ENCODE measurements at places on chromosomes 3 and 15.

DNA sequence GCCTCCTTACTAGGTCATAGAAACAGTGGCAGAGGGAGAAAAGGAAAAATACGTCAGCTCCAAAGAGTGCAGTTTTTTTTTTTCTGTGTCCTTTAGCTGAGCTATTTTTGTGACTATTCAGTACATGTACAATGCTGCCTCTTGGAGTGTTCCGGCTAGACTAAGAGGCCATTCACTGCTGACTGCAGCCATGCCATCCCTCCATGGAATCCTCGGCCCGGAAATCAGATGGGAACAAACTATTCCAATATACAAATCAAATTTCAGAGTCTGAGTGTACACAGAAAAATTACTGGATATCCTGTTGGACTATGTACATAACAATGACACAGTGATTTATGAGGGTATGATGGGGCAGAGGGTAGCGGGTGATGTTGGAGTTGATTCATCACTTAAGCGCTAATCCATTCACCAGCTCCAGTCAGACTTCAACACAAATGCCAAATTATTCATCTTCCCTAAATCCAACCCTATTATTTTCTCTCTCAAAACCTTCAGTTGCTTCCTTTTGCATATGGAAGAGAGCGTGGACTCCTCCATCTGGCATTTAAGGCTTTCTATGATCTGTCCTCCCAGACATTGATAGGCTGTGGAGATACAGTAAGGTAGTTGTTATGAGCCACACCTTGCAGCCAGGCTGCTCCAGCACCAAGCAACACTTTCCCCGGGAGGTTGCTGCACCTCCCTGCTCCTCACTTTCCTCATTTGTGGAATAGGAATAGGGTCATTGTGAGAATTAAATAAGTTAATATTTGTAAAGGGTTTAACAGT, 109.1 kb downstream of the LPP start:
- no peak for DNase-seq

DNA sequence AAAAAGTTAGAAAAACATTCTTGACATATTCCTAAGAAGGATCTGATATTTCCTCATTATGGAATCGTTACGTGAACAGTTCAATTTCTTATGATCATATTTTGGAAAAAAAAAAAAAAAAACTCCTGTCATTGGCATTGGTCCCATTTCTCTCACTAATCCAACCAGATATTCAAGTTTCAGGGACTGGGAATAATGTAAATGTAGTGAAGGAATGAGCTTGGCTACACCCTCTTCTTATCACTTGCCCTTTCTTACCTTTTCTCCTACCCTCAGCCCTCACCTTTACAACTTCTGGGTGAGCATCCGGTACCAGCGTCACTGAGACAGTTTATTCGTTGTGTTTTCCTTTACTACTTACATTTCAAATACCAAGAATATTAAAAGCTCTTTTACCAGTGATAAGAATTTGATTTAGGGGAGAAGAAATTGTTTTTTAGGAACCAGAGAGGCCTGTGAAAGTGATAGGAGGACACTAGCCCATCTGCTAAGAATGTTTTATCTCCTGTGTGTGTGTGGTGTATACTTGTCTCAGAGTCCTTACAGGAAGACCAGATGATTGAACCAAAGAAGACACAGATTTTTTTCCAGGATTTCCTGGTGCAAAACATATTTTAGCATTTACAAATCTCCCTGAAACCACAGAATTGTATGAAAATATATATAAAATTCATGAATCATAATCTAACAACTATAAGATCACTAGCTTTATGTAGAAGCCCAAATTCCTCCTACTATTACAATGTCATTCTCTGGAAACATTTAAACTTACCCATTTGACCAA, 946.7 kb downstream of the ZPLD1 start:
- DNase-seq = no peak

- no peak for DNase-seq
Observed at GRCh38 chr3:134348524-134348923, 25.7 kb downstream of the AMOTL2 start.

GRCh38 chr15:82688691-82689090, 21.0 kb downstream of the AP3B2 start:
- DNase-seq = no peak

GRCh38 chr15:83094583-83094982, 12.9 kb upstream of the TM6SF1 start:
- DNase-seq = no peak

DNA sequence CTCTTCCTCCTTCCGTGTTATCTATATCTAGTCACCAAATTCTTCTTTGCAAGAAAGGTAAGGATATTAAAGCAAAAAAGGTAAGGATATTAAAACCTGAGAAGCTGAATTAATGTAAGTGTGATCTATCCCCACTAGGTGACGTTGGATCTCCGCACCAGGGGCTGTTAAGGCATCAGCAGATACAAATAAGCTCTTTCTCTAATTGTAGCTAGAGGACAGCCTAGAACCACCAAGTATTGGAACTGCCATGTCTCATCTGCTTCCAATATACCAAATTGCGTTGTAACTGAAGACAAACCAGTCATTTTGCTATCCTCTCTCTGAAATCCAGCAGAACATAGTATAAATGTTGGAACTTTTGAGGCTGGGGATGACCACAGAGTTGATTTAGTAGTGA, 471.2 kb upstream of the TGFBR2 start:
- DNase-seq = no peak

- no peak for DNase-seq
Observed at GRCh38 chr3:54970895-54971294, 43.0 kb upstream of the LRTM1 start.

GRCh38 chr3:109743981-109744380, 406.6 kb upstream of the DPPA4 start:
- DNase-seq = no peak

- no peak for DNase-seq
Observed at GRCh38 chr3:97954228-97954827, 17.9 kb downstream of the RIOX2 start.

DNA sequence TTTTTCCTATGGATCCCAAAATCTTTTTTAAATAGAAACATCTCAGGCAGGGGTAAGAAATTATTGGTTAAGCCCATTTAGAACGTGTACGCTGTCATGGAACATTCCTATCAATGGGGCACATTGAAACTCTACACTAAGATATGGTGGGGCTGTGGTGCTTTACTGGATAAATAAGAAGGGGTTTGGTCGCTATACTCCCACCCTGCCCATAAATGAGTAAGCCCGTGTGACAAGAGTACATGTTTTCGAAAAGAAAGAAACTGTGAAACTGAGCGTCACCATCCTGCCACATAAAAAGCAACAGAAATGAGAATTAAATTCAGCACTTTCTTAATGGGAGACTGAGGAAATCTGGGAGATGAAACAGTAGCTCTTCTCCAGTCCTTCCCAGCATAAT, 929.7 kb upstream of the CFAP20DC start:
- DNase-seq = no peak

GRCh38 chr15:58462547-58462946, 30.8 kb downstream of the LIPC start:
- no peak for DNase-seq

DNA sequence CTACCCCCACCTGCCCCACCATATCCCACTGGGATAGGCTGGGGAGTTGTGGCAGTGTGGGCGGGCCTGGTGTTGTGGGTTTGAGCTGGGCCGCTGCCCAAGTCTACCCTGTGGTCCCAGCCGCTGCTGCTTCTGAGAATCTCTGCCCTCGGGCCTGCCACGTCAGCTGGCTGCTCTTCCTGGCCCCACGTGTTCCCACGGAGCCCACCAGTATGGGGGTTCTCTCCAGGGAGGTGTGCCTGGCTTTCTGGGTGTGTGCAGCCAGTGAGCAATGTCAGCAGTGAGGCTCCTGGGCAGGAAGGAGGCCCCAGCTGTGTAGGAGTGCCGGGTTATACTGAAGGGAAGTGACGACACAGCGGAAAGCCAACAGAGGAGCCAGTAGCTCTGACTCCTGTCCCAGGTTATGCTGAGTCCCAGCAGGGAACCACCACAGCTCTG, 10.5 kb downstream of the GNAI2 start:
- DNase-seq = peak; percentile 52

DNA sequence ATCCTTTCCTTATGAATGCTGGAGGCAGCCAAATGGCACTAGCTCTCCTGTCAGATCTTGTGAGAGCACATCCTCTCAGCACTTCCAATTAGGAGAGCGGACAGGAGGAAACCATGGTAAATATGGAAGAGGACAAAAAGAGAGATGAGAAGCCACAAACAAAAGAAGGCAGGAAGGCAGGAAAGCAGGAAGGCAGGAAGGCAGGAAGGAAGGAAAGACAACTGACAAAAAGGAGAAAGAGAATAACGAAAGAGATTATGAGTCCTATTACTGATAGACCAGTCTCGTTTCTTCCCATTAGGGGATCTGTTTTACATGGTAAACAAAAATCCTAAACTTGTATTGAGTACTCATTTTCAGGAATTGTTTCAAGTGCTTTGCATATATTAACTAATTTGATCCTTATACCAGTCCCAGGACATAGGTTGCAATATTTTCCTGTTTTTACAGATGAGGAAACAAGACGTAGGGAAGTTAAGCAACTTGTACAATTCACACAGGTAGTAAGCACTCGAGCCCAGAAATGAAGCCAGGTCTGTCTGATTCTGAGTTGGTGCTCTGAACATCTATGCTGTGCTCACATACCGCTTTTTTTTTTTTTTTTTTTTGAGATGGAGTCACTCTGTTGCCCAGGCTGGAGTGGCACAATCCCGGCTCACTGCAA, 4.2 kb downstream of the BCL2A1 start:
- no peak for DNase-seq

DNA sequence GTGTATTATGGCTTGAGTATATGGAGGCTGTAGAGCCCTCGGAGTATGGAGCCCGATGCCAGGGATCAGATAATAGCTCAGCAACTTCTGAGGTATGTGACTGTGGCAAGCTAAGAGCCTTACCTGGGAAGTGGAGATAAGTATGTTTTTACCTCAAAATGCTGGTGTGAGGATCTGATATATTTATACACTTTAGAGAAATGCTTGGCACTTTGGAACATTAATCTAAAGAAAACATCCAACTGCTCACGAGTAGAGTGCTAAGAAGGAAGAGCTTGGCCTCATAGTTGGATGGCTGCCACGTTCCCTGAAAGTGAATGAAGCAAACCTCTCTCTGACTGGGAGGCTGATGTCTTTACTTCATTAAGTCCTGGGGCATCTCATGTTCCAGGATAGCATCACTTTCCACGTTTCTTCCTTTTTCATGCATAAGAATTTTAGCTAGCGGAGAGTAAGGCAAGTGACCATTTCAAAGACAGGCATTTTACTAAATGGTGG, 58.9 kb upstream of the GOLGA8J start:
- DNase-seq = no peak

- DNase-seq = no peak
Observed at GRCh38 chr3:117938974-117939373, 1095.7 kb downstream of the IGSF11 start.

DNA sequence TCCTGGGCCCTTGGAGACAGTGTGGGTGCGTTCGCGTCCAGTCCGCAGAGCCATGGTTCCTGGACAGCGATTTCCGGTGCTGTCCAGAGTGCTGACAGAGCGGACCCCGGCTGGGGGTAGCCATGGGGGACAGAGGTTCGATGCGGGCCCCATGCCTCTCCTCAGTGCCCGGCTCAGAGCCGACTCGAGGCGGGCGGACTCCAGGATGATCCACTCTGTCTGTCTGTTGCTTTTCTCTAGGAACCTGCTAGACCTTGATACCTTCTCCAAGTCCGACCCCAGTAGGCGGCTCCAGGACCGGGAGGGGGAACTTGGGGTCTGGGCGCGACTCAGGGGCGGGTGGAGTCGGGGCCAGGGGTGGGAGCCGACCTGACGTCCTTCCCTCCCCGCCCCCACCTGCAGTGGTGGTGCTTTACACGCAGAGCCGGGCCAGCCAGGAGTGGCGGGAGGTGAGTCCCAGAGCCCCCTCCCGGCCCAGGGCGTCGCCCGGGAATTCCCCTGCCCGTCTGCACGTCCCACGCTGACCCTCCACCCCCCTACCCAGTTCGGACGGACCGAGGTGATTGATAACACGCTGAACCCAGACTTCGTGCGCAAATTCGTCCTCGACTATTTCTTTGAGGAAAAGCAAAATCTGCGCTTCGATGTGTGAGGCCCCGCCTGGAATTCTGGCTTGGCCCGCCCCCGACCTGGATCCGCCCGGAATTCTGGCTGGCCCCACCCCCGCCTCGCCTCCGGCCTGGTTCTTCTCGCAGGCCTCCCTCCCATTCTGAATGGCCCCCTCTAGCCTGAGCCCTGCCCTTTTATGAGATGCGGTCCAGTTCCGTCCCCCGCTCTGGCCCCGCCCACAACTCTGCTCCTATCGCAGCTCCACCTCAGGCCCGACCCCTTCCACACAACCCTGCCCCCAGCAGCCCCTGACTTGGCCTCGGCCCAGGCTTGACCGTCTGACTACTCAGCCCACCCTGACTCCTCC, 1.0 kb downstream of the CPNE9 start:
- no peak for DNase-seq

DNA sequence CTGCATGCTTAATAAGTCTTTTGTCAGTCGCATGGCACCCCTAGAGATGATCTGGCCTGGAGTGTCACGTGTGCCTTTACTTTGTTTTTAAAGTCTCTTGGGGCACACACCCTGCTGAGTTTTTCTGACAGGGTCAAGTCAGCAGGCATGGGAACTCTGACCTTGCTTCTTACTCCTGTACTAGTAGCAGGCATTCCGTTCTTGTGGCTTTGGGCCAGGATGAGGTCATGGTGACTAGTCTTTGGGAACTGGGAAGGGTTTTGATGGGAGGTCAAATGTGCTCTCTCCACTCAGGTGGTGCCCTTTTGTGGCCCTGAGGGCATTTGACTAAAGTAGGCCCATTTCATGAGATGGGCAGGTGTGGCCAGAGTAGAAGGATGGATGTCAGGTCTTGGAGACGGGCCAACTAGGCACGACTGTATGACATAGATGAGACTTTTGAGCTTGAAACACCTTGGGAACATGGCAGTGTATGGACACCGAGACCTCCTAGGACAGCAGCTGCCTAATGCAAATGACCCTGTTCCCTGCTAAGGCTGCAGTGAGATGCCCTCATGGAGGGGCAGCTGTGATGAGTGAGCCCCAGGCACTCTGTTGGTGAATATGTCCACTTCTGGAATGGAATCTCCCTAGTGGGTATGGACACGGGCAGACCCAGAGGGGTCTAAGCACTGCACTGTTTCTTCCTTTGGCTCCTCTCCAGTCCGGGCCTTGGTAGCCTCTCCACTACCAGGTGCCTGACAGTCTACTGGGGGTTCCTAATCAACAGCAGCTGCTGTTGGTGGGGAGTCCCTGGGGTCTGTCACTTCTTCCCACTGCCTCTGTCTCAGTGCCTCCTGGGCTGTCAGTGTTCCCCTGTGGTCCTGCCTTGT, 16.4 kb downstream of the SRPRB start:
- no peak for DNase-seq

GRCh38 chr3:194755671-194756459, 70.2 kb downstream of the FAM43A start:
- DNase-seq = no peak

DNA sequence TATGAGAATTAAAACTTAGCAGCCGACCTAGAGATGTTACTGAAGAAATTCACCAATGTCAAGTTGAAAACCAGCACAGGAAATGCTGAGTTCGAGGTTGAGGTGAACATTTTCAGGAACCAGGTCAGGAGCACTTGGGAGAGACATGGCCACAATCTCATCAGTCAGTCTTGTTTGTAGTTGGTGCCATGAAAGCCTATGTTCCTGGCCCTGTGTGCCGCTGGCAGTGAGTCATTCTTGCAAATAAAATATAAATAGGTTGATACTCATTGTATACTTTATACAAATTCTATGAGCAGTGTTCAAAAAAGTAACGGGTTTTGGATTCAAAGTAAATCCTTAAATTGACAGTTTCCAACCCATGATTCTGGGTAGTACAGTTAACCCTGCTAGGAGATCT, 1.5 kb upstream of the FSIP1 start:
- DNase-seq = no peak
